ENCODE measurements at places on chromosomes 13 and 19.
A peak's percentile ranks its signal among the peaks of the same experiment; 100 is the strongest.

DNA sequence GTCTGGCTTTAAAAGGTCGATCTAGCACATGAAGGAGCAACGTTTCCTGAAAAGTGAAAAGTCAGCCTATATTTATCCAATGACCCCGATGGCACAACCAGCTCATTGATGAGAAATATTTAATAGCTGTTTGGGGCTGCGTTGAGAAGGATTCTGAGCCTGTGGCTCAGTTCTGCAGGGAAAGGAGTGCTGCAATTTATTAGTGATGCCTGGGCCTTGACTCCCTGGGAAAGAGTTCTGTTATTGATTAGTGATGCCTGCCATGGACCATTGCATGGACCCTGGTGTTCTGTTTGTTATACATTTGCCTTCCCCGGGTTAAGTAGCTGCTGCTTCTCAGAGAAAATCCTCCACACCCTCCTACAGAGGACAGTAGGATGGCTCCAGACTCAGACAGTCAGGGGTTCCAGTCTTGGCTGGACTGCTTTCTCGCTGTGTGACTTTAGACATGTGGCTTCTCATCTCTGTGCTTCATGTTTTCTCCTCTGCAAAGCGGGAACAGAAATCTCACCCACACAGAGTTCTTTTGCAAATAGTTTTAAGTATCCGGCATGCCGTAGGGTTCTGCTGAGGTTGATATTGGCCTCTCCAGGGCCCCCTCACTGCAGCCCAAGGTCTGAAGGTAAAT lies 17.7 kb upstream of the PTPRS start:
- no peak for DNase-seq

DNA sequence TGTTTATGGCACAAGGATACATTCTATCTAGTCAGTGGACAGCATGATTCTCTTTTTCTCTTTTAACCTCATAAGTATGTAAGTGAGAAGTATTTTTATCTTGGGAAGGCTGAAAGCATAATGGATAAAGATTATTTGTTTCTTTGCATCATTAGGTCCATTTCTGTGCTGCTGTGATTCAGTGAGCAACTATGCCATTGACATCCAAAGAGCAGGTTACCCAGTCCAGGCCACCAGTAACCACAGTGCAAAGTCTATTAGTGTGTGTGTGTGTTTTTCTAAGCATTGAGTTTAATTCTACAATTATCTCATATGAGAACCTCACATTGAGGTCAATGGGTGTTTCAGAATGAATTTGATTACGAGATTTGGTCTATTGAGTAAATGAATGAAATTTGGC lies 158.8 kb upstream of the DACH1 start:
- no peak for DNase-seq

DNA sequence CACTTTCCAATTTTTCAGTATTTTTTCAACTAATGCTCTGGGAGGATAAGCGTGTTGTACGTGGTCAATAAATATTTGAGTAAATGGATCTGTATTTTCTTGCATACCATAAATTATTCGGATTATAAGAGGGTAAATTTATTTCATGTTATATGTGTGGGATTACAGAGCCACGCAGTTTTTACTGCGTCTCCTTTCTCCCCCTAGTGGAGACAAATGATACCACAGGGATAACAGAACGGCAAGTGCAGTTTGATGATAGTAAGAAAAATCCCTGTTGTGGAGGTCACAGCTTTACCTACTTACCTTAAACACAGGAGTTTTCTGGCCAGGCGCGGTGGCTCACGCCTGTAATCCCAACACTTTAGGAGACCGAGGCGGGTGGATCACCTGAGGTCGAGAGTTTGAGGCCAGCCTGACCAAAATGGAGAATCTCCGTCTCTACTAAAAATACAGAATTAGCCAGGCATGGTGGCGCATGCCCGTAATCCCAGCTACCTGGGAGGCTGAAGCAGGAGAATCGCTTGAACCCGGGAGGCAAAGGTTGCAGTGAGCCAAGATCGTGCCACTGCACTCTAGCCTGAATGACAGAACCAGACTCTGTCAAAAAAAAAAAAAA lies 16.8 kb downstream of the MBD3L2B start:
- peak; percentile 6 for DNase-seq

GRCh38 chr13:112905990-112906641 lies 62.9 kb upstream of the MCF2L start:
- no peak for DNase-seq

DNA sequence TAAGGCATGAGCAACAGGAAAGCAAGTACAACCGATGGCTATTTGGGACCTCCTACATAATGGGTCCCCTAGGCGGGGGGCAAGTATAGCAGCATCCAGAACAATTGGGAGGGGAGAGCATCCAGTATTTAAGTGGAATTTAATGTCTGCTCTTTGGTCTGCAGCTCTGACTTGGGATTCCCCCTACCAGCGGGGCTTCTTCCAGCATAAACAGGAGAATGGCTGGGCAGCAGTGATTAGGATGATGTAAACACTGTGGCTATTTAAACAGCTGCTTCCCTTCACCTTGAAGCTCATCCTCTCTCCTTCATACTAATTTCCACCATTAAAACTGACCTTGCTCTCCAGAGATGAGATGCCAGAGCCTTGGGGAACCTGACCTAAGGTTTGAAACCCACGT lies 73.9 kb upstream of the OXGR1 start:
- DNase-seq, result no peak

- no peak for DNase-seq
Observed at GRCh38 chr13:77980592-77980991, 62.0 kb upstream of the EDNRB start.

- no peak for DNase-seq
Observed at GRCh38 chr13:39410964-39411363, 192.0 kb downstream of the LHFPL6 start.
